ENCODE measurements at places on chromosomes 6 and 20. TPM values are rescaled to one million over a fixed set of nuclear protein-coding genes. Genes with fewer than 3 reads are reported as not detected.

- H3K4me1 ChIP-seq, result no peaks in the 10 kb centered on the region
- no peaks in the 10 kb centered on the region for H3K36me3 ChIP-seq
- no peak overlapping the region for H3K4me3 ChIP-seq
- H3K27ac ChIP-seq, result no peak overlapping the region
These were observed 269.6 kb downstream of the KHDC1L start for GRCh38 chr6:72955666-72956065.

- no peak overlapping the region for H3K4me3 ChIP-seq
- H3K4me1 ChIP-seq, result no peaks in the 10 kb centered on the region
- DNase-seq, result no peak
- H3K27ac ChIP-seq, result no peak overlapping the region
These were observed 46.2 kb downstream of the SNRNP48 start for GRCh38 chr6:7636151-7636550.

DNA sequence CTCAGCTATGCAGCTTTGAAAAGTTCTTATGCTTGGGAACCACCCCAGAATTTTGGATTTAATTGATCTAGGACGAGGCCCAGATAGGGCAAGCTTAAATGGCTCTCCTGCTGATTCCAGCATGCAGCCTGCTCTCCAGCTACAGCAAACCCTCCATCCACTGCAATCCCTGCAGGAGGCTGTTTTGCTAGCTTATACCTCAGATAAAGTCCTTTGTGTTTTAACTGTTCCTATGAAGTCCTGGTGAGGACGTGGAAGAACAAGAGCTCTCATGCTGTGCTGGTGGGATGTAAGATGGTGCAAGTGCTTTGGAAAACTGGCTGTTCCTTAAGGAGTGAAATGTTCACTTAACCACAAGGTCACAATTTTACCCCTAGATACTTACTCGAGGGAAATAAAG lies 25.5 kb upstream of the NXT1 start:
- H3K27ac ChIP-seq, result no peak overlapping the region
- no peaks in the 10 kb centered on the region for H3K4me1 ChIP-seq
- H3K36me3 ChIP-seq, result no peaks in the 10 kb centered on the region
- no peak overlapping the region for H3K4me3 ChIP-seq
- H3K27me3 ChIP-seq, result no peaks in the 10 kb centered on the region

GRCh38 chr20:46232539-46232938 lies 75.8 kb downstream of the CDH22 start:
- H3K27ac ChIP-seq, result no peak overlapping the region
- no peak overlapping the region for H3K4me3 ChIP-seq
- DNase-seq, result no peak
- peaks cover 5% of the 10 kb centered on the region for H3K27me3 ChIP-seq
- no peaks in the 10 kb centered on the region for H3K36me3 ChIP-seq

DNA sequence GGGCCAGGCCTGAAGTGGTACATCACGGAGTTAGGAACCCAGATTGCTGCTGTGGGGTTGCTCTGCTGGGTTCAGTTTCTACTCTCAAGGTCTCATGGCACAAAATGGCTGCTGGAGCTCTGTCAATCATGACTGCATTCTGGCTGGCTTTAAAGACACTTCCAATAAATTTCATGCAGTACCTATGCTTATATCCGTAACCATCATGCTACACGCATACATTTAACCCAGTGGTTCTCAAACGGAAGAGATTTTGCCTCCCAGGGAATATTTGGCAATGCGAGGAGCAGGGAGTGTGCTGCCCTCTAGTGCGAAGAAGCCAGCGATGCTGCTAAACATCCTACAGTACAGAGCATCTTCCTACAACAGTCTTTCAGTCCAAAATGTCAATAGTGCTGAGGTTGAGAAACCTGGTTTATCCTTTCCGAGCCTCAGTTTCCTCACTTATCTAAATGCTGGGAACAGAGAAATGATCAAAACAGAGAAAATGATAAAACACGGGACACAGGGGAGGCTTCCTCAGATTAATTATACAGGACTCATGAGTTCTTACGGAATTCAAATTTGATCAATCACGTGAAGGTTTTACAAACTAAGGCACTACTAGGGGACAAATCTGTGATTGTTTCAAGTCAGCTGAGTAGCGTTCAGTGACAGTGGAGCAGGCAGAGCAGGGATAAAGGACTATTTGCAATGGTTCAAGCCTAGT lies 9.6 kb upstream of the SLC2A10 start:
- no peaks in the 10 kb centered on the region for H3K4me1 ChIP-seq
- no peak overlapping the region for H3K4me3 ChIP-seq
- peaks cover 3% of the 10 kb centered on the region for H3K27me3 ChIP-seq
- DNase-seq, result no peak

GRCh38 chr20:22921595-22922421 lies 113.3 kb upstream of the SSTR4 start:
- no peak for DNase-seq
- H3K36me3 ChIP-seq, result no peaks in the 10 kb centered on the region
- no peaks in the 10 kb centered on the region for H3K4me1 ChIP-seq
- no peak overlapping the region for H3K27ac ChIP-seq
- H3K4me3 ChIP-seq, result no peak overlapping the region
- no peaks in the 10 kb centered on the region for H3K27me3 ChIP-seq

DNA sequence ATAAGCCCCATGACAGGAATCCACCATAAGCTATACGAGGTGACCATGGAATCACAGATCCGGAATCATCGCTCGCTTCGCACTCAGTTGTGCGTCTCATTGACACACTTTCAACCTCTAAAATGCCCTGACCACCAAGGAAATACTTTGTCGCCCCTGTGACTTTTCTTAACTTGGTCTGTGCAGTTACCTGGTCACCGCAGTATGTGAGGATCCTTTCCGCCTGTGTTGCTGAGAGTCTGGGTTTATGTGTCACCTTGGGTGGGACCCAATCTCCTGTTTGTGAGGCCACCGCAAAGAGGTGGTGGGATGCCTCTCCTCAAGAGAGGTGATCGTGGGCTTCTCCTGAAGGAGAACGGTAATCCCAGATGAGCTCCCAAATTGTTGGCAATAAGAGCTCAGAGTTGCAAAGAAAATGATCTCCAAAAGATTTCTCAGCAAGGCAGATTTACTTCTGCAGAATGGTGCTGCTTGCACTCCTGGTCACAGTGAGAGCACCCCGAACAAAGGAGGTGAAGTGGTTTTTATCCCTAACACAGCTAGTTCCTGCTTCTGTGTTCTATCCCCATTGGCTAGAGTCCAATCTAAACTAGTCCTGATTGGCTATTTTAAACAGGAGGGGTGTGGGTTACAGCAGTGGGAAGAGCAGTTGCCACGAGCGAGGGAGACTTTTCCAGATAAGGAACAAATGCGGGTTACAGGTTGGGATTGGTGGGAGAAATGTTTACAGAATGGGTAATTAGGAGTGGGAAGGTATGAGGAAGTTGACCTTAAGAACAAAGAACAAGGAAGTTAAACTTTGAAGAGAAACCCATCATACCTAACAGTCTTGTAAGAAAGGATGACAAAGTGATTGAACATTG lies 9.1 kb upstream of the ZNFX1 start:
- peaks cover 15% of the 10 kb centered on the region for H3K4me1 ChIP-seq
- H3K36me3 ChIP-seq, result peaks cover 89% of the 10 kb centered on the region
- H3K27ac ChIP-seq, result no peak overlapping the region

- DNase-seq, result no peak
- peak within 1 kb of the TSS; percentile 61 for H3K4me3 ChIP-seq
- H3K36me3 ChIP-seq, result peaks cover under 1% of the 10 kb centered on the region
These were observed at the start of gene MAPK13 for GRCh38 chr6:36129941-36130666. TSS of gene MAPK13 (plus strand) at chr6:36130513. CDS start at chr6:36130583, 70 bp downstream.

IL20RA gene
- not detected for total RNA-seq

ZSCAN23 gene
- total RNA-seq, result 0.36 TPM

All from natural killer cell (primary cell).